ENCODE measurements at places on chromosomes 11 and 22. TPM values are rescaled to one million over a fixed set of nuclear protein-coding genes. Genes with fewer than 3 reads are reported as not detected.

DNA sequence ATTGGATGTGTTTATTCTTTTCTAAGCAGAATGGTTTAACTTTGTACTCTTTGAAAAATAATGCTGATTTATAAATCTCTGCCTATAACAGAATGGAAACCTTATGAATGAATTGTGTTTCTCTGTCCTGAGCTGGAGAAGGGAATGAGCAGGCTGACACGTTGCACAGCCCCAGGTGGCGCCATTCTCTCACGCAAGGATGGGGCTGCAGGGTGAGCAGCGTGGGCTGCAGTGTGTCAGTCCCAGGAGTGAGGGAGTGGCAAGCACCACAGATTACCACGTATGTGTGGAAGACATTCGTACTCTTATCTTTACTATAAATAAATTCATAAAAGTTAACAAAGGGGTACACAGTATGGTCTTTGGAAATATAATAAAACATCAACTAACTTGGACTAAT lies 33.4 kb downstream of the FDX1 start:
- H3K27ac ChIP-seq = no peak overlapping the region
- H3K4me1 ChIP-seq = no peaks in the 10 kb centered on the region
- DNase-seq = peak; percentile 48
- no peak overlapping the region for H3K4me3 ChIP-seq
- no peaks in the 10 kb centered on the region for H3K27me3 ChIP-seq

Gene SCGB1C1
- polyA plus RNA-seq = not detected

Gene RAB38
- 2.1 TPM for polyA plus RNA-seq

DNA sequence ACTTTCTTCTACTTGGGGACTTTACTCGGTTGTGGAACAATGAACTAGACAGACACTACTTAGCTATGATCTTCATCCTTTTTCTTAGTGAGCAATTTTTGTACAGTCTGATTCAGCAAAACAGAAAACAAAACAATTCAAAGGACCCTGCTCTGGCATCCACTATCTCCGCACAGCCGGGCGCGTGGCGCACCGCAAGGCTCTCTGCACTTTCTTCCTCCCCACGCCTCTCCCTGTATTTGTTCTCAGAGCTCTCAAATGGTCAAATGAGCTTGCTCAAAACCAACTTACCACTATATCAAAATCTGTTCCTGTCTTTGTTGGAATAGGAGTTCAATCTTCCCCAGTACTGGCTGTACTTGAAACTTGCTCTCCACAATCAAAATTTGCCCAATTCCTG lies 7.4 kb downstream of the EEF1G start:
- H3K36me3 ChIP-seq = peaks cover 41% of the 10 kb centered on the region
- H3K4me1 ChIP-seq = peaks cover 2% of the 10 kb centered on the region
- no peaks in the 10 kb centered on the region for H3K27me3 ChIP-seq
- no peak overlapping the region for H3K27ac ChIP-seq
- H3K4me3 ChIP-seq = no peak overlapping the region
